ENCODE measurements at places on chromosomes 16 and 17.
A peak's percentile ranks its signal among the peaks of the same experiment; 100 is the strongest.

- DNase-seq, result peak; percentile 46
These were observed 204.9 kb downstream of the PRKCA start for GRCh38 chr17:66507103-66507923.

- DNase-seq, result no peak
These were observed 165.6 kb upstream of the RPH3AL start for GRCh38 chr17:518047-518735.

DNA sequence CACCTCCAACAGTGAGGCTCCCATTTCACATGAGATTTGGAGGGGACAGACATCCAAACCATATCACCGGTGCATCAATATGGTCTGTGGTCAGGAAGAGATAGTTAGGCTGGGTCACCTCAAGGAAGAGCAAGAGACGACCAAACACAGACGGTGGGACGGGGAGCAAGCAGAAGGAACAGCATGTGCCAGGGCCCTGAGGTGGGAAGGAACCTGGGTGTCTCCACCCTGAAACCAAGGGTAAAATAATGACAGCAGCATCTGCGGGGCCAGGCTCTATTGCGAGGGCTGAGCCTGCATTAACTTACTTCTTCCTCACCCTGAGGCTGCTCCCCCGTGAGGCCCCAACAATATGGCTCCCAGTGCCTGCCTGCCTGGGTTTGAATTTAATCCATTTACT, 8.9 kb upstream of the PRSS21 start:
- DNase-seq, result no peak

- DNase-seq, result no peak
These were observed 59.9 kb downstream of the RPH3AL start for GRCh38 chr17:292531-293382.

GRCh38 chr16:14553447-14553846, 76.6 kb downstream of the PARN start:
- no peak for DNase-seq

- no peak for DNase-seq
These were observed 2.7 kb upstream of the CCDC57 start for GRCh38 chr17:82215095-82215971.
